ENCODE measurements at places on chromosomes 4 and X.

DNA sequence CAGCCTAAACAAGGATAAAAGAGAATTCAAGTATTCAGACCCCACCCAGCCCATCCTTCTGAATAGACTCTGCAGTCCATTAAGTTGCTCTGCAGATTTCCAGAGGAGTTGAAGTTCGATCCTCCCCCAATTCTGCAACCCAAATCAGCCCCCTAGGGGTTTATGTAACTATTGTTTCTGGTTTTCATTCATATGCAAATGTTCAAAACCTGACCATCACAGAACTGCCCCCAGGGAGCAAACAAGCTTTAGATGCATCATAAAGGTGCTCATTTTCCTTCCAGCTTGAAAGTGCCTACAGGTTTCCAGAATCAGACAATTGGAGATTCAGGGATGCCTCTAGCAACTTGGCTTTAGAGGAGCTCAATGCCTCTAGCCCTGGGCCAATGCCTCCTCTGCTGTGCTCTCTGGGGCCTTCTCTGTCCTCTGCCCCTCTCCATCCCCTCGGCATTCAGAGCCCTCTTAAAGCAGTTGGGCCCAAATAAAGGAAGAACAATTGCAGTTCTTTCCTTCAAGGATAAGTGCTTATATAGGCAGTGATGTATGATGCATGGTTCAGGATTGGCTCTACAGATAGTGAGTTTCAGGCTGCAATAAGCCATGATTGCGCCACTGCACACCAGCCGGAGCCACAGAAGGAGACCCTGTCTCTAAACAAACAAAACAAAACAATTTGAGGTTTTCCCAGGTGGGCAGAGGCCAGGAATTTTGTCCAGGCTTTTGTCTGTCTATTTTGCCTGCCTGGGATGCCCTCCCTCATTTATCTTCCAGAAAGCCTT is 23.5 kb upstream of the SPINK2 start:
- DNase-seq, result no peak

GRCh38 chrX:48683411-48683982 is at the start of gene WAS:
WAS (plus strand) TSS chrX:48683799; CDS start chrX:48683854, 55 bp downstream.
- no peak for DNase-seq

DNA sequence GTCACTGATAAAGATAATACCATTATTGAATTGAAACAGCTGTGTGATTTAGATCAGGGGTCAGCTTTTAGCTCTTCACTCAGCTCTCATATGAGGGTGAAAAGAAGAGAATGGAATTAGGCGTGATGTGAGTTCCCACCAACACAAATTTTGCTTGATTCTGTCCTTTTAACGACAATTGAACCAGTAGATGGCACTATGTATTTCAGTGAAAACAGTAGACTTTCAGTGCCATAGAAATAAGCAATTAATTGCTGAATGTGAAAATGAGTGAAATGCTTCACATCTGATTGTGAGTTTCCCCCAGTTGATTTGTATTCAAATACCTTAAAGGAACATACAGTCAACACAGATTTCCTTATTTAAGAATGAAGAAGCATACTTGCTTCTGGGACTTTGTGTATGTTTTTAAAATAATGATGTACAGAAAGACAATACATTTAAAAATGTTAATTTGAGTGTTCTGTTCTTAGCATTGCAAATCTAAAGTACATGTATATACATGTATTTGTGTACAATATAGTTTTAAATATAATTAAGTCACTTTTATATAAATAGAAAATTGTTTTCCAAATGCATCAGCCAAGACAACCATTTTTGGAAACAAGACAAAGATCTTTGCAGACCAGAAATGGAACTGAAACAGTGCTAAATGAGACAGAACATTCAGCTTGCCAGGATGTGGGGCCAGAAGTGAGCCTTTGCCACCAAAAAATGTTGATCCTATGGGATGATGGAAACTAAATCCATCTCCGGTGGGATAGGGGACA is 178.8 kb downstream of the SNCA start:
- DNase-seq, result peak; percentile 12

DNA sequence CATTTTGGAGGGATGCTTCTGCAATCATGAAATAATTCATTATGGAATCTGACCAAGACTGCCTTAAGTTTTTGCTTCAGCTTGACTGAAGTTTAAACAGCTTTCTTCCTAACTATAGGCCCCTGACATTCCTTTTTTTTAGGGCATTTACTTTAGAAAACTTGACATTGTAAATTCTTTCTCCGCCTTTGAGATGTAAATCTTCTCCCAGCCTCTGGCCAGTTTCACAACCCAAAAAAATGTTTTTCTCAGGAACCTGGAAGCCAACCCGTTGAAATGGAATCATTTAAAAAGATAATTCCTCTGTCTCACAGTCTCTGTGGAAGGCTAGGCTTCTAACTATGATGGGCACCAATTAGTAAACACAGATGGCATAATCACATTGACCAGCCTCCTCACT is 710.4 kb upstream of the PABPC4L start:
- DNase-seq, result no peak

DNA sequence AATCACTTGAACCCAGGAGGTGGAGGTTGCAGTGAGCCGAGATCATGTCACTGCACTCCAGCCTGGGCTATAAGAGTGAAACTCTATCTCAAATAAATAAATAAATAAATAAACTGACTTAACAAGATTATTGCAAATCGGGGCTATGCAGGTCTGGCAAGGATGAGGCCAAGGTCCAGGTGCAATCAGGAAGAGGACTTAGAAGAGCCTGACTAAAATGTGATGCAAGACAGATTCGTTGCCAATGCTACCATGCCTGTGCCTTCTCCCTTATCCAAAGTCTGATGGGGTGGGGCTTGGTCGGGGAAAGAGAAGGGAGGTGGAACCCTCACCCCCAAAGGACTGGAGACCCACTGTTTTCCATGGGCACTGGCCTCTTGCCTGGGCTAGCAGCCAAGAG is 14.7 kb downstream of the ZCCHC13 start:
- no peak for DNase-seq

- no peak for DNase-seq
These were observed 125.6 kb downstream of the CBR4 start for GRCh38 chr4:168884251-168885124.

DNA sequence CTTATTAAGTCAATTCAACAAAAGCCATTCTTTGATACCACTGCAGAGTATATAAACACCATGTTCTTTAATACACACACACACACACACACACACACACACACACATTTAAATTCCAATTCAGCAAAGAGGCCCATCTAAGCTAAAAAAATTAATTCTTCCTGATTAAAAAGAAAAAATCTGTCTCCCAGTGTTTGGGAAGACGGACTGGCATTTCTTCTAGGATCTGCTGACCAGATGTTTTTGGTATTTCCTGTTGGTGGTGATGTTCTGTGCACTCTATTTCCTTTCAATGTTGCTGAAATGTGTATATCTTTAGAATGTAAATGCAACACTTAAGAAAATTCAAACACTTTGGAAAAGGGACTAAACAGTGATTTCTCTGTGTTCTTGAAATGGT is 243.8 kb downstream of the THOC2 start:
- DNase-seq, result peak; percentile 46

DNA sequence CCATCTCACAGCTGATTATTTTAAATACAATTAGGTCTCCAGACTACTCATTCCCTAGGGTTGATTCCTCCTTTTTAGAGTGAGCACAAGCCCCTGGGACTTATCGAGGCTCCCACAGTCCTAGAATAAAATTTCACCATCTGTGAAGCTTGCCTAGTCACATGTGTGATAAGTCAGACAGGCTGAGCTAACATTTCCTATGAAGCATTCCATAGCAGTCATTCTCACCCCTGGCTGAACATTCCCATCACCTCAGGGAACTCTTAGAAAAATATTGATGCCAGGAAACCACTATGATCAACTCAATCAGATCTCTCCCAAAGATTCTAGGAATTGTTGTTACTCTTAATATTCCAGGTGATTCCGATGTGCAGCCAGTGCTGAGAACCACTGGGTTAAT is 37.7 kb downstream of the ARHGEF9 start:
- DNase-seq, result peak; percentile 12

DNA sequence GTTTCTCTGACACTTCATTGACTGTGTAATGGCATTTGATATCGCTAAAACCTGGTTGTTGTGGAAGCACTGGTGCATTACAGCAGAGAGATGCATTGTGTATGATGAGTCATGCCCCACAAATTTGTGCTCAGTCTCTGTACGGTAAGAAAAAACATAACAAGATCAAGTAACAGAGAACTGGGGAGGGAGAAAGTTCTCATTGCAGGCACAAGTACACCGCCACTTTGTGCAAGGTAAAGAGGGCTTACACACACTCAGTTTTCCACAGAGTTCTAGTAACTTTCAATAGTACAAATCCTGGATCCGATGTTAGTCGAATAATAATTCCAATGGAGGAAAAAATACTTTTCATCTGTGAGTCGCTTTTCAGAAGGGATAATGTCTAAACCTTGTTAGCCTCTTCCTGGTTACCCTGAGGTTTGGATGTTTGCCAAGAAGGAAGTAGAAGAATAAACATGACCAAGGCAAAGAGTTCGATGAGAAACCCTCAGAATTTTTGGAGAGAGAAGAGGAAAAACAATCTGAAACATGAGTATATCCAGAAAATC is 512.5 kb upstream of the SLIT2 start:
- DNase-seq, result peak; percentile 74

DNA sequence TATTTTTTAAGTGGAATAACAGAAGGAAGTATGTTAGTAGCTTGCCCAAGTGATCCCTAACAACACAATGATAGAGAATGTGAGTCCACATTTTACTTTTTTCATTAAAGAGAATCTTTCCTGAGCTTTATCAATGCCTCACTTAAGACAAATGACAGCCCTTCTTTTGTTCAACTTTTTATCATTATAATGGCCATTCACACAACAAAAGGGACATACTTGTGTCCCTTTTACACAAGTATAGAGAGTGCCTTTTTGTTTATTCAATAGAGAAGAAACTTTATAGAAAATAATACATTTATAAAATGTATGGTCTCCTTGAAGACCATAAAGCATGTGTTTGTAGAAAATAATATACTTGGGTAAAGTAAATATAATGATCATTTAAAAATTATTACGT is 96.3 kb downstream of the PDE5A start:
- DNase-seq, result no peak

DNA sequence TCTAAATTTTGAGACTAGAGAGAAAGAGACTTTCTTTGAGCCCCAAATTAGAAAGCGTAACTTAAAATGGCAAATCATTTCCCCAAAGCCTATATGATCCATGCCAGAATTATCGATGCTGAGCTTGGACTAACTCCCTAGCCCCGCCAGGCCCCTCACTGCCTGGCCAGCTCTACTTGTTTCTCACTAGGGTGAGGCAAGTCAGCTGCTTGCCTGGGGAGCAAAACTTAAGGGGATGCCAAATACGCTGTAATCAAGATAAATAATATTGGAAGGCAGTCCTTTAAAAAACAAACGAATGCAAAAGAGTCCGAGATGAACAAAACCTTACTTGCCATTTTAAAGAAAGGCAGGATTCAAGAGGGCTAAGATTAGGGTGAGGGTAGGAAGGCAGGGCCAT is 236.0 kb downstream of the FRMPD4 start:
- DNase-seq, result no peak

- no peak for DNase-seq
These were observed 465.2 kb downstream of the CENPC start for GRCh38 chr4:67080046-67080557.

DNA sequence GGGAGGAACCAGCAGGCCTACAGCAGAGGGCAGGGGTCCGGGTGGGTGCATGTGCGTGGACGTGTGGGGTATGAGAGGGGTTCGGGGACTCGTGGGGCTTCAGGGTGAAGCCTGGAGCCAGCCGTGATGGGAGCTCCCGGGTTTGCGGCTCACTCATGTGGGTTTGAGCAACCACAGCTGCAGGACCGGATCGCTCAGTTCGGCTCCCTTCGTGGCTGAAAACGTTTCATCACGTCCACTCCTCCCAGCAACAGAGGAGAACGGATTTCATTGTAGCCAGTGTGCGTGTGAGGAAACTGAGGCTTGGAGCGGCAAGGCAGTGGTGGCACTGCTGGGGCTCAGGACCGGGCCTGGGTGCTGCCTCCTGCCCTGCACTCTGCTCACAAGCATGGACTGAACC is 10.6 kb downstream of the BGN start:
- no peak for DNase-seq

DNA sequence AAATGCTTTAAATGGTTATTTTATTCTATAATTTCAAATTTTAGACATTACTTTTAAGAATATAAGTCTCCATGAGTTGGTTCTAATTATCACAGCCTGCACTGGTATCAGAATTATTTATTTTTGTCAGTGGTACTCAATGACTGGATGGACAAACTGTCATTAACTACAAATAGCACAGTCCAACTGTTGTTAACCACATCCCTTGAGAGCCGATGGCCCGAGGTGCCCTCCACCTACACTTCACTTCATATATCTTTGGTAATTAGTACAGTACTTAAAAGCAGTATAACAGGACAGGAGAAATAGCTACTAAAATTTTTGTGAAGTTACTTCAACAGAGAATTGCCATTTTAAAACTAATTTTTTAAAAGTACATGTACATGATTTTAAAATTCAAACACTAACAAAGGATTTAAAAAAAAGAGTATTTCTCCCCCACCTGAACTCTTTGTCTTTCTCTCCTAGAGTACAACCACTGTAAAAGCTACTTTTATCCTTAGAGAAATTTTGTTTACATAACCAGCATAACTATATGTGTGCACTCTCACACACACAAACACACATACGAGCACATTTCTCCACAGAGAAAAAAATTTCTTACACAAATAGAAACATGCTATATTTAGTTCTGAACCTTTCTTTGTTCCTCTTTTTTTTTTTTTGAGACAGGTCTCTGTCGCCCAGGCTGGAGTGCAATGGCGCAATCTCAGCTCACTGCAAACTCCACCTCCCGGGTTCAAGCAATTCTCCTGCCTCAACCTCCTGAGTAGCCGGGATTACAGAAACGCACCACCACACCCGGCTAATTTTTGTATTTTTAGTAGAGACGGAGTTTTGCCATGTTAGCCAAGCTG is 6.5 kb downstream of the TIFA start:
- DNase-seq, result no peak

DNA sequence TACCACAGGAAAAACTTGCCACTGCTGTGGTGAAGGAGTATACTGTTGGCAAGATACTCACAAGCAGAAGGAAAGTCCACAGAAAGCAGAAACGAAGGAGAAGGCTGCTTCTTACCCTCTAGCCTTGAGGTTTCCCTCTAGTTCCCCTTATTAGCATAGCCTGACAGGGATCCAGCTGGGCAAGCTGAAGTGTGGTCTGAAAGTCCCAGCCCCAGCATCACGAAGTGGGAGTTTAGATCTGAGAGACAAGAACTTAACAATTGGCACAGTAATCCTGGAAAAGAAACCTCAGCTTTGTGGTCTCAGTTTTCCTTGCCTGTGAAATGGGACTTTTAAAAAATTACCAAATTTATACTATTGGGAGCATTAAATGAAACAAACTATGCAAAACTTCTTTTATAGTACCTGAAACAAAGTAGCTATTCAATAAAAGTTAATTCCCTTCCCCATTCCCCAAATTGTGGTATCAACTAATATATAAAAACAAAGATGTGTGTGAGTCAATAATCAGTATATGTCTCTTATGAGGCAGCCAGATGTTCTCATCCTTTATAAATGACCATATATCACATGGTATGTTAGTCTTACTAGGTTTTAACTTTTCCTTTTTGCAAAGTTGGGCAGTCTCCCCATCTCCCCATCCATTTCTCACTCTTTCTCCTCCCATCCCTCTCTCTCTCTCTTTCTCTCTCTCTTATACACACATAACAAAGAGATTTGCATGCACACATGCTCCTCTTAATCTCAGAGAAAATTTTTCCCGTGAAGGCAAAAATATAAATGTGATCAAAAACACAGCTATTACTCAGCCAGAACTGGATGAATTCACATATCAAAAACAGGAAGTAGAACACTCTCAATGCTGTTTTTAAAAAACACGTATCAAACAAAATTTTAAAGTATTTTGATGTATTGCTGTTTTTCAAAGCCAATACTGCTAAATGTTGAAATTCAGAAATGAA is 57.8 kb downstream of the SCFD2 start:
- no peak for DNase-seq

GRCh38 chrX:7638078-7638710 is 204.8 kb upstream of the VCX start:
- no peak for DNase-seq

Data from fibroblast of skin of left quadriceps (primary cell).